Pulmonary artery endothelial cell (primary cell): ENCODE measurements at places on chromosomes 6 and 20. TPM values are rescaled to one million over a fixed set of nuclear protein-coding genes. Genes with fewer than 3 reads are reported as not detected.

Gene ZSCAN23
- 0.07 and 0.14 TPM in 2 replicates for total RNA-seq

Gene CRYBG1
- total RNA-seq = 19.8 and 26.8 TPM in 2 replicates

Gene KHDRBS2
- not detected in 2 replicates for total RNA-seq

Gene CDYL
- 26.7 and 47.2 TPM in 2 replicates for total RNA-seq

Gene BPIFA1
- total RNA-seq = not detected in 2 replicates

Gene ATP9A
- 31.1 TPM in 2 replicates for total RNA-seq

Gene SCRT2
- not detected in 2 replicates for total RNA-seq

Gene NKAIN2
- total RNA-seq = not detected in 2 replicates
